ENCODE measurements at places on chromosomes 1 and 21.

GRCh38 chr1:13667691-13668090 is 32.3 kb upstream of the PRDM2 start:
- DNase-seq: no peak

DNA sequence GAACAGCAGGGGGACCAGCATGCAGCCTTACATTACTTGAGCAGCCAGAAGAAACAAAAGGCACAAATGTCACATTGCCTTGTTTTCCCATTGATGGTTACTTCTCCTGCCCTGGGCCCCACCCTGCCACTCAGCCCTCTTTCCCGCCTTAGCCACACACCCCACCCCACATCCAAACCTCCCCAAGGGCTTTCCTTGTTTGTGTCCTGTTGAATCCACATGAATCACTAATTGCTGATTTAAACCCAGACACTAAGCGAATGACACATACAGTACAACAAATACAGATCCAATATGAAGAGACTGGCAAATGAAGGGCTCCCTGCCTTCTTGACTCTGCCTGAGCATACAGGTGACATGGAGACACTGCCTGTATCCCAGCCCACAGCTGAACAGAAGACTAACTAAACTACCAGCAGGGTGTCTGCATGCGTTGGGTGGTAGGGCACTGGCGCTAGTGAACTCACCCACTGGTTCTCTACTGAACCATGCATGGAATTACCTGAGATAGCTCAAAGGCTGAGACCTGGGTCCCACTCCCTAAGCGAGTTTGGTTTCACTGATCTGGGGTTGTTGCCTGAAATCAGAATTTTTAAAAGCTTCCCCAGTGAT is 3.1 kb downstream of the IGSF3 start:
- no peak for DNase-seq

DNA sequence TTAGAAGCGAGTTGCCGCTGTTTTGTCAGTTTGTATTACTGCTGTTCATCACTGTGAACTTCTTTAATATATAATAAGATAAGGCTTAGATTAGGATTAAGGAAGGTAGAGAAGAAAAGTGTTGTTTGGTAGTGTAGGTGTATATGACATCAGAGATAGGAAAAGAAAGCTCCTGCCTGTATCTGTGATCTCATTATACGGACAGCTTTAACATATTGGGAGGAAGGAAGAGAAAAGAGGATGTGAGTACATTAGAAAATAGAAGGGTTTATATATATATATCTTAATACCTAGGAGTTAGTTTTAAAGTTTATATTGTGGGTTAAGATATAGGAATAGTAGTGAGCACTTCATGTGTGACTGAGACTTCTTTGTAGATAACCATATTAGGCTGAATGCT is 71.0 kb downstream of the RALGPS2 start:
- no peak for DNase-seq

DNA sequence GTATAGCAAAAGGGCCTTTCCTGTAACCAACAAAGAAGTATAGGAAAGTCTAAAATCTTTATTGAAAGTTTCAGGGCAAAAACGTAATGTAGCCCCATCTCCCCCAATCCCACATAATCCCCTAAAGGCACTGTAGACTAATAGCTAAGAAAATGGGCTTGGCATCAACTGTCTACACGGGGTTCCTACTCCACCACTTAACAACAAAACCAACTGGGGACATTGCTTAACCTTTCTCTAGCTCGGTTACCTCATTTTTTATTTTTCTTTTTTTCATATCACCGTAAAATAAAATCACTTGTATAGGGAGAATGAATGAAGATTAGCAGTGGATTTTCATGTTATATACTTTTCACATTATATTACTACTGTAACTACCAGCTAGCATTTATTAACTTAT is 12.3 kb downstream of the MACF1 start:
- peak; percentile 31 for DNase-seq

Data from inflammatory macrophage treated with lipopolysaccharide for 1 hour (primary cell).